Airway epithelial cell (primary cell): ENCODE measurements at places on chromosomes 16 and 17. TPM values are rescaled to one million over a fixed set of nuclear protein-coding genes. Genes with fewer than 3 reads are reported as not detected.

Gene LGALS9B
- 0.79 and 2.5 TPM in 2 replicates for total RNA-seq

Gene SLC35B1
- total RNA-seq = 50.1 and 52.7 TPM in 2 replicates

Gene XYLT1
- 0.14 and 0.28 TPM in 2 replicates for total RNA-seq

Gene CDH3
- total RNA-seq = 567 and 645 TPM in 2 replicates

Gene TBX6
- total RNA-seq = 1.2 and 3.3 TPM in 2 replicates

Gene YWHAE
- 901 and 1,033 TPM in 2 replicates for total RNA-seq

Gene TPSAB1
- total RNA-seq = not detected in 2 replicates

Gene ACE
- total RNA-seq = 0.14 TPM in 1 of 2 replicates, not detected in the other

Gene SOST
- total RNA-seq = not detected in 2 replicates

Gene TPSD1
- not detected in 2 replicates for total RNA-seq

Gene PRSS8
- 80.0 and 81.1 TPM in 2 replicates for total RNA-seq

Gene ITGAX
- total RNA-seq = not detected in 2 replicates

Gene HNF1B
- 0.05 and 0.21 TPM in 2 replicates for total RNA-seq

Gene CTCF
- total RNA-seq = 17.7 and 25.5 TPM in 2 replicates

Gene MYL4
- not detected in 2 replicates for total RNA-seq

Gene CIBAR2
- not detected in 2 replicates for total RNA-seq

Gene CLEC18C
- total RNA-seq = 0.14 TPM in 1 of 2 replicates, not detected in the other

Gene TAT
- not detected in 2 replicates for total RNA-seq

Gene GPR139
- not detected in 2 replicates for total RNA-seq

Gene TSPAN10
- total RNA-seq = 0.63 and 0.74 TPM in 2 replicates

Gene RASD1
- total RNA-seq = 0.42 and 0.85 TPM in 2 replicates

Gene KRTAP4-9
- not detected in 2 replicates for total RNA-seq

Gene TEDC2
- total RNA-seq = 11.4 and 19.5 TPM in 2 replicates

Gene CDH11
- 10.5 and 39.6 TPM in 2 replicates for total RNA-seq

Gene ZMYND15
- 0.28 TPM in 1 of 2 replicates, not detected in the other for total RNA-seq

Gene KCNJ12
- 0.07 TPM in 1 of 2 replicates, not detected in the other for total RNA-seq

Gene CEP131
- total RNA-seq = 13.8 and 17.2 TPM in 2 replicates

Gene HOXB13
- not detected in 2 replicates for total RNA-seq

Gene NPIPA5
- total RNA-seq = not detected in 2 replicates

Gene KRTAP3-2
- not detected in 2 replicates for total RNA-seq

Gene CLN3
- 8.4 and 12.0 TPM in 2 replicates for total RNA-seq

Gene NLRC3
- total RNA-seq = not detected in 2 replicates

Gene MMP25
- total RNA-seq = 0.46 and 0.56 TPM in 2 replicates

Gene G6PC3
- 35.4 and 50.6 TPM in 2 replicates for total RNA-seq

Gene CPHXL2
- total RNA-seq = not detected in 2 replicates

Gene VASN
- total RNA-seq = 15.0 and 18.3 TPM in 2 replicates

Gene ADAMTS18
- 0.21 and 0.65 TPM in 2 replicates for total RNA-seq

Gene NAE1
- 72.0 and 93.3 TPM in 2 replicates for total RNA-seq

Gene SOCS3
- total RNA-seq = 9.7 and 12.7 TPM in 2 replicates

Gene GINS2
- 22.4 and 25.1 TPM in 2 replicates for total RNA-seq

Gene RSAD1
- 12.8 and 15.0 TPM in 2 replicates for total RNA-seq

Gene DPEP2
- total RNA-seq = not detected in 2 replicates

Gene CBFA2T3
- total RNA-seq = 0.09 and 0.63 TPM in 2 replicates

Gene TM4SF5
- total RNA-seq = not detected in 2 replicates

Gene MT1M
- total RNA-seq = not detected in 2 replicates

Gene CCL14
- total RNA-seq = not detected in 2 replicates

Gene ASPSCR1
- total RNA-seq = 6.9 and 12.5 TPM in 2 replicates

Gene ZSCAN10
- total RNA-seq = not detected in 2 replicates

Gene ZNF629
- total RNA-seq = 9.9 and 14.6 TPM in 2 replicates

Gene TMED6
- not detected in 2 replicates for total RNA-seq

Gene ARHGAP44
- total RNA-seq = 1.3 and 1.9 TPM in 2 replicates

Gene ZFHX3
- total RNA-seq = 1.9 and 3.1 TPM in 2 replicates

Gene MEOX1
- 0.28 TPM in 1 of 2 replicates, not detected in the other for total RNA-seq

Gene FBXW10
- total RNA-seq = 0.09 TPM in 1 of 2 replicates, not detected in the other

Gene PRSS22
- total RNA-seq = 21.6 and 23.4 TPM in 2 replicates

Gene SEPTIN12
- not detected in 2 replicates for total RNA-seq

Gene CASKIN1
- 0.42 and 0.46 TPM in 2 replicates for total RNA-seq

Gene SYT17
- total RNA-seq = 0.51 and 3.0 TPM in 2 replicates
